ENCODE measurements at places on chromosomes 3 and 15.
A peak's percentile ranks its signal among the peaks of the same experiment; 100 is the strongest.

DNA sequence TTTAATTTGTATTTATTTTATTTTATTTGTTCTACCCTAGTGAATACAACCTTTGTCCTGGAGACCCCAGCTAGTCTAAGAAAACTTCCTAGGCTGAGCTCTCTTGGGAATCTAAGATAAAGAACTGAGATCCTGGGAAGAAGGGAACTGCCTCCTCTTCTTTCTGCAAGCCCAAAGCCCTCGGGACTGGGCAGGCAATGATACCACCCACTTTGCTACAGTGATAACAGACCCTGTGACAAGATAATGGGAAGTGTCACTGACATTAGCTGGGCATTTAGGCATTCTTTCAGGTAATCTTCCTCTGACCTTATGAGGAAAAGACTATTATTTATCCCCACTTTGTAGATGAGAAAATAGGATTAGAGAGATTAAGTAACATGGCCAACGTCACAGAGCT is 15.1 kb downstream of the TYRO3 start:
- no peak overlapping the region for H3K27ac ChIP-seq
- H3K27me3 ChIP-seq, result no peaks in the 10 kb centered on the region
- DNase-seq, result no peak
- no peaks in the 10 kb centered on the region for H3K4me1 ChIP-seq
- peaks cover 5% of the 10 kb centered on the region for H3K36me3 ChIP-seq

- no peaks in the 10 kb centered on the region for H3K36me3 ChIP-seq
- H3K4me1 ChIP-seq, result no peaks in the 10 kb centered on the region
- H3K27ac ChIP-seq, result no peak overlapping the region
- H3K27me3 ChIP-seq, result peaks cover 28% of the 10 kb centered on the region
Observed at GRCh38 chr3:169676925-169677537, 13.5 kb upstream of the MECOM start.

- no peak overlapping the region for H3K4me3 ChIP-seq
- H3K27me3 ChIP-seq, result no peaks in the 10 kb centered on the region
- H3K4me1 ChIP-seq, result peaks cover 25% of the 10 kb centered on the region
- no peaks in the 10 kb centered on the region for H3K36me3 ChIP-seq
Observed at GRCh38 chr15:70342141-70342540, 244.4 kb upstream of the TLE3 start.

DNA sequence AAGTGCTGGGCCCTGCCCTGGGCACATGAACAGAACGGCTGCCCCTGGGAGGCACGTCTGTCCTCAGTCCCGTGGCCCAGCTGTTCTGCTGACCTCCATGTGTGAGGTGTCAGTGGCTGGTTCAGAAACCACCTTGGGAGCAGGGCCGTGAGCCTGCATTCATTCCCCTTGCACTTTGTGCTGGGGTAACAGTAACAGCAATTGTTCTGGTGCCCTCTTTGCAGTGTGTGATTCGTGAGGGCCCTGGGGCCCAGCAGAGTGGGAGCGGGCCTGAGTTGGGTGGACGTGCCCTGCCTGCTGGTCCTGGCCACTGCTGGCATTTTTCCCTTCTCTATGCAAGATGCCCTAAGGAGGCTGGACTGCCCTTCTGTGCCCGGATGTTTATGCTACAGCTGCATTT is 50.4 kb upstream of the MYZAP start:
- no peak for DNase-seq
- no peak overlapping the region for H3K4me3 ChIP-seq
- no peak overlapping the region for H3K27ac ChIP-seq
- peaks cover 8% of the 10 kb centered on the region for H3K4me1 ChIP-seq

DNA sequence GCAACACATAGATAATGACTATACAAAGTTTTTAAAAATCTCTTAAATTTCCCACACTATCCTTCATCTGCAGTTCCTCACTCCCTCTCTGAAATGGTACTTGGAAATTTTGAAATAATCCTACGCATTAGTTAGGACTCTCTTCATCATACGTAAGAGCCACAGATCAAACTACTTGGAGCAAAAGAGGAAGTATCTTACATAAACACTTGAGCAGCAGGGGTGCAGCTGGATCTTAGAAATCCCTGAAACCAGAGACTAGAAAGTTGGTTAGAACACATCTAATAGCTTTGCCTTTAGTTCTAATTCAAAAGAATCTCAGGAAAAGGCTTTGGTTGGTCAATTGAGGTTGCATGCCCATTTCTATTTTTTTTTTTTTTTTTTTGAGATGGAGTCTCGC is 38.8 kb upstream of the ZNF445 start:
- H3K27ac ChIP-seq, result no peak overlapping the region
- H3K27me3 ChIP-seq, result no peaks in the 10 kb centered on the region
- H3K4me1 ChIP-seq, result peaks cover 6% of the 10 kb centered on the region
- no peak for DNase-seq

GRCh38 chr3:175077216-175077615 is 218.1 kb downstream of the NAALADL2 start:
- H3K36me3 ChIP-seq, result no peaks in the 10 kb centered on the region
- no peak overlapping the region for H3K27ac ChIP-seq
- H3K4me1 ChIP-seq, result no peaks in the 10 kb centered on the region
- DNase-seq, result no peak

GRCh38 chr15:90873998-90874605 is 5.7 kb downstream of the FURIN start:
- H3K36me3 ChIP-seq, result peaks cover 29% of the 10 kb centered on the region
- H3K4me3 ChIP-seq, result no peak overlapping the region
- no peak for DNase-seq
- peak overlapping the region; percentile 95 for H3K27ac ChIP-seq
- H3K4me1 ChIP-seq, result peaks cover 25% of the 10 kb centered on the region

GRCh38 chr3:42660131-42660715 is 6.7 kb downstream of the ZBTB47 start:
- no peaks in the 10 kb centered on the region for H3K4me1 ChIP-seq
- peak; percentile 68 for DNase-seq
- peaks cover 5% of the 10 kb centered on the region for H3K36me3 ChIP-seq
- H3K27me3 ChIP-seq, result no peaks in the 10 kb centered on the region
- H3K27ac ChIP-seq, result peak overlapping the region; percentile 45
- H3K4me3 ChIP-seq, result no peak overlapping the region

DNA sequence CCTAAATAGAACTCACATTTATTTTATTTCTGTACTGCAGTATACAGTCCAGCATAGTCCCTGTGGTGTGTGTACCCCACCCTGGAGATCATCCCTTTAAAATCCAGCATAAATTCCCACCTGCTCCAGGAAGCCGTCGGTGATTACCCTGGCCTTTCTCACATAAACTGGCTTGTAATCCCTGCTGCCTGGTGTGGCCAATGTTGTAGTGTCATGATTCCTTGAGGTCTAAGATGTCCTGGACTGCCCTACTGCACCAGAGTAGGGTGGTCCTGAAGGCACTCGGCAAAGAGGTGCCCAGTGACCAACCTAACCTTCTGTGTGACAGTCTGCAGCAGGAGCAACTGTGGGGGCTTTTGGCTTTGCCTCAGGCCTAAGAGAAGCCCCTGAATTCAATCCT is 58.9 kb downstream of the ITGA11 start:
- H3K27ac ChIP-seq, result no peak overlapping the region
- no peaks in the 10 kb centered on the region for H3K4me1 ChIP-seq
- H3K4me3 ChIP-seq, result no peak overlapping the region

DNA sequence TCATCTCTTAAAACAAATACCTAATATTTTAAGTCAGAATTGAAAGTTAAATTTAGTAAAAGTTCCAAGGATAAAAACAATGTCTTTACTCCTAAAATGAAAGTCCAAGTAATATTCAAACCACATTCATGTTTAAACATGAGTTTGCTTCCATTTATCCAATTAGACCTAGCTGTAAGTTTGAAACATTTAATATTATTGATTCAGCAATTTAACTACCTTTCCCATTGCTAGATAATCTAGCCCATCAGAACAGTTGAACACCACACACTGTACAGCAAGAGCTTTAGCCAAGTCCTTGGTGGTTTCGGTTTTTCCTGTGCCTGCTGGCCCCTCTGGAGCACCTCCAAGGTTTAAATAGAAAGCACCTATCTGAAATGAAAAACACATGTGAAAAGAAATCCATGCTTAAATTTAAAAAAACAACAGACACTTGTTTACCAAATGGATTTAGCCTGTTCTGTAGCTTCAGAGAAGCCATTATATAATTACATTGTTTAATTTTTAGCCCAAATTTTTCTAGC is 97.8 kb downstream of the DNAH12 start:
- no peaks in the 10 kb centered on the region for H3K4me1 ChIP-seq
- no peaks in the 10 kb centered on the region for H3K27me3 ChIP-seq
- H3K27ac ChIP-seq, result no peak overlapping the region
- DNase-seq, result no peak

DNA sequence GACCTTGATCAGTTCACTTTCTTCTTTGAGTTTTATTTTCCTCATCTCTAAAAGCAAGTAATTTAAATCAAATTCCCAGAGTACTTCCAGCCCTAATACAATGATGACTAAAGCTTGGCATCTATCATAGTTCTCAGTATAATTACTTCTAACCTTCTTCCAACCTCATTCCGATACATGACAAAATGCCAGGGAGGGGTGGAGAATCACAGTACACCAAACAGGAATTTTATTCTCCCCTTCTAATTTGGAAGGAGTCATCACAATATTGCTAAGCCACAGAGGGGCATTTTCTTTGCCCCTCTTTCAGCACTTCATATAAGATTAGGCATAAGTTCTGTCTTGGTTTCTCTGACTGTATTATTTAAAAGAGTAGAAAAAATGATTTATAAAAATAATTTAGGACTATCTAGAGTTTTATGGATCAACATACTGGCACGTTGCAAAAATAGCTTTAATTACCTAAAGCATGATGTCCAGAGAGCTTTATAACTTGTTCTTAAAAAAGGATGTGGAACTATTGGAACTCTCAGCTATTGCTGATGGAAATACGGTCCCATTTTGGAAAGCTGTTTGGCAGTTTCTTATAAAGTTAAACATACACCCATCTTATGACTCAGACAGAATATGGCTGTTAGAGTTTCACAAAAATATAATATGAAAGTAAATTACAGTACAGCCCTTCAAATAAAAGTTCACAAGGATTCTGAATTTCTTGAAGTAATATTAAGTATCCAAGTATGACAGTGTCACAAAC is 86.9 kb upstream of the UBE2E2 start:
- no peak for DNase-seq
- no peaks in the 10 kb centered on the region for H3K27me3 ChIP-seq
- H3K36me3 ChIP-seq, result no peaks in the 10 kb centered on the region
- no peaks in the 10 kb centered on the region for H3K4me1 ChIP-seq

GRCh38 chr3:107928084-107928445 is 162.8 kb downstream of the CD47 start:
- no peak for DNase-seq
- H3K27me3 ChIP-seq, result no peaks in the 10 kb centered on the region
- no peaks in the 10 kb centered on the region for H3K36me3 ChIP-seq
- H3K4me3 ChIP-seq, result peak overlapping the region; percentile 38
- H3K27ac ChIP-seq, result no peak overlapping the region

DNA sequence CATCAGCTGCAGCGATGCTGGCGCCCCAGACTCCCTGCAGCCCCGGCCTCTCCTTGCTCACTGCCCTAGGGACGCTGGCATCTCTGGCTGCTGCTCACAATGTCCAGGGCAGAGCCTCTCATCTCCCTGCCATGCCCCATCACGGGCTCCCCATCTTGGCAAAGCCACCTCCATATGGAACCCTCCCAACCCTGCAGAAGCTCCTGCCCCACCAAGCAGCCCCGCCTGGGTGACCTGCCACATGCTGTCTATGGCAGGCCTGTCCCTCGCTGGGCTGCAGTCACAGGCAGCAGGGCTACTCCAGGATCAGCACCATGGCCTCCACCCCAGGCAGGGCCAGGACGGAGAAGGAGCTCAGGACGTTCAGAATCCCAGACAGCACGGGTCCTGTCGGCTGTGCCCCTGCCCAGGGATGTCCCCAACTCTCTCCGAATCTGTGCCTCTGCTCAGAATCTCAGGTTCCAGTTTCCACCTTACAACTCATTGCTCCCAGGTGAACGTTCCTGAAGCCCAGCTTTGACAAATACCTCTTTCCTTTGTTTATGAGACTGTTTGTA is 58.4 kb downstream of the PLXNA1 start:
- H3K4me3 ChIP-seq, result no peak overlapping the region
- peaks cover 6% of the 10 kb centered on the region for H3K4me1 ChIP-seq
- DNase-seq, result peak; percentile 61

DNA sequence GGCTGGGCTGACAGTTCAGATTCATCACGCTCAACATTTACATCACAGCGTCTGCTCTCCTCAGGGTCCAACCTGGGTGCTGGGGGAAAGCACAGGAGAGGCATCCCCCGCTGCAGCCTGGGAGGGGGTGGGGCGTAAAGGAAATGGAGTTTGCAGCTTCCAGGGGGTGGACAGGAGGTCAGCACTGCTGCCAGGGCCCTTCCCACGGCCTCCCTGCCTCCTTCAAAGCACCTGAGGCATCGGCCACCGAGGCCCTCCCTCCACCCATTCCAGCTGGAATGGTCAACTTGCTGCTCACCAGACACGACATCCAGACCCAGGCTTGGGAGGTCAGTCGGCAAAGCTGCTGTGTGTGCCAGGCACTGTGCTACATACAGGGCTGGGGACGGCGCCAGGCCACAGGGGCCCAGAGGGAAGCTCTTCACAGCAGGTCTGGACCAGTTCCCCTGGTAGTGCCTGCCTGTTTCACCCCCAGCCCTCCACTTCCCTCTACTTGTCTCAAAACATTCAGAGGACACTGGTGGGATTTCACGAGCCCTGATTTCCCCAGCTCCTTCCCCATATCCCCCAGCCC is 120.7 kb downstream of the ANP32A start:
- peak overlapping the region; percentile 73 for H3K27ac ChIP-seq
- no peaks in the 10 kb centered on the region for H3K27me3 ChIP-seq
- H3K36me3 ChIP-seq, result no peaks in the 10 kb centered on the region
- H3K4me1 ChIP-seq, result peaks cover 17% of the 10 kb centered on the region
- DNase-seq, result peak; percentile 67
- H3K4me3 ChIP-seq, result peak overlapping the region; percentile 16

DNA sequence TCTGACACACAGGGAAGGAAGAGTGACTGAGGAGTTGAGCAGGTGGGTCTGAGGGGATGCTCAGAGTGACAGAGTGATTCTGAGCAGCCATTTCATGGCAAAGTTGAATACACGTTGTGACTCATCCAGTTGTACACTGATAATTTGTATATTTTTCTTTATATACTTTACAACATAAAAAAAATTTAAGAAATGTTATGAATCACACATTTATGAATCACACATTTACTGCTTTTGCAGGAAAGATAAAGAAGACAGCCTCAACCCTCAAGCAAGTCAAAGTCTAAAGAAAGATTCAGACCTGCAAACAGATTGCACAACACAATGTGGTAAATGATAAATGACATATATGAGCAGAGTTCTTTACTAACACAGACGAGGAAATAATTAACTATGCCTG is 21.0 kb upstream of the CHMP2B start:
- no peak overlapping the region for H3K4me3 ChIP-seq
- H3K27me3 ChIP-seq, result no peaks in the 10 kb centered on the region
- H3K36me3 ChIP-seq, result no peaks in the 10 kb centered on the region

DNA sequence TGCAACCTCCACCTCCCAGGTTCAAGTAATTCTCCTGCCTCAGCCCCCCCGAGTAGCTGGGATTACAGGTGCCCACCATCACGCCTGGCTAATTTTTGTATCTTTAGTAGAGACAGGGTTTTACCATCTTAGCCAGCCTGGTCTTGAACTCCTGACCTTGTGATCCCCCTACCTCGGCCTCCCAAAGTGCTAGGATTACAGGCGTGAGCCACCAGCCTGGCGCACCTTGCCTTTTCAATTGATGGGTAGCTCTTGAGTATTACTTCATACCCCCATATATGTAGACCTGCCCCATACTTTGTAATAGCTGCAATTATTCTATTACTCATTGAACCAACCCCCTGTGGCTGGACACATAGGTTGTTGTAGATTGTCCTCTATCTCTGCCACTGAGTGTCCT is 101.3 kb downstream of the LRRK1 start:
- no peaks in the 10 kb centered on the region for H3K27me3 ChIP-seq
- no peaks in the 10 kb centered on the region for H3K4me1 ChIP-seq
- DNase-seq, result no peak
- H3K36me3 ChIP-seq, result peaks cover 44% of the 10 kb centered on the region
- no peak overlapping the region for H3K27ac ChIP-seq
